ENCODE measurements at places on chromosomes 1 and 21. TPM values are rescaled to one million over a fixed set of nuclear protein-coding genes. Genes with fewer than 3 reads are reported as not detected.

DNA sequence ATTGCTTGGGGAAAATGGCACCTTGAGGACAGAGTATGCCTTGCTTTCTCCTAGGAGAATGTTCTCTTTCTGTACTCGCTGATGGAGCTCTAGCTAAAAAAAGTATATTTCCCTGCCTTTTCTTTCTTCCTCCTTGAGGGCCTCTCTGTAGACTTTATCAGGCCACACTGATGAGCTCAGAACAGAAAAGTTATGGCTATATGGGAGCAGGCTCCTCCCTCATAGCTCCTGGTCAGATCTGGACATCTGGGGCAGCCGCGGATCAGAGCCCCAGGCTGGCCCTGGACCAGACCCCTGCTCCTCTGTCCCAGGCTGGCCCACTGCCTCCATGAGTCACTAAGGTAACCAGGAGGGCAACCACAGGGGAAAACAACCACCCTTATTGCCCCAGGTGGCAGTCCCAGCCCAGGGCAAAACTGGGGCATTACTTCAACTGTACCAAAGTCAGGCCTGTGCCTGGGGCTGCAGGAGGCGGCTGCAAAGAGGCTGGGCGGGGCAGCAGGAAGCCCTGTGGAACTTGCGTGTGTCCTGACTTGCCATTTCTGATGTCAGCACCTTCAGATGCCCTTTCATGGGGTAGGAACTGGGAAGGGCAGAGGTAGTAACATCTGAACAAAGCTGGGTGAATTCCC is 26.3 kb upstream of the ZNF648 start:
- H3K27me3 ChIP-seq, result no peaks in the 10 kb centered on the region
- H3K27ac ChIP-seq, result no peak overlapping the region
- DNase-seq, result peak; percentile 40
- peaks cover 16% of the 10 kb centered on the region for H3K4me1 ChIP-seq
- H3K4me3 ChIP-seq, result no peak overlapping the region

DNA sequence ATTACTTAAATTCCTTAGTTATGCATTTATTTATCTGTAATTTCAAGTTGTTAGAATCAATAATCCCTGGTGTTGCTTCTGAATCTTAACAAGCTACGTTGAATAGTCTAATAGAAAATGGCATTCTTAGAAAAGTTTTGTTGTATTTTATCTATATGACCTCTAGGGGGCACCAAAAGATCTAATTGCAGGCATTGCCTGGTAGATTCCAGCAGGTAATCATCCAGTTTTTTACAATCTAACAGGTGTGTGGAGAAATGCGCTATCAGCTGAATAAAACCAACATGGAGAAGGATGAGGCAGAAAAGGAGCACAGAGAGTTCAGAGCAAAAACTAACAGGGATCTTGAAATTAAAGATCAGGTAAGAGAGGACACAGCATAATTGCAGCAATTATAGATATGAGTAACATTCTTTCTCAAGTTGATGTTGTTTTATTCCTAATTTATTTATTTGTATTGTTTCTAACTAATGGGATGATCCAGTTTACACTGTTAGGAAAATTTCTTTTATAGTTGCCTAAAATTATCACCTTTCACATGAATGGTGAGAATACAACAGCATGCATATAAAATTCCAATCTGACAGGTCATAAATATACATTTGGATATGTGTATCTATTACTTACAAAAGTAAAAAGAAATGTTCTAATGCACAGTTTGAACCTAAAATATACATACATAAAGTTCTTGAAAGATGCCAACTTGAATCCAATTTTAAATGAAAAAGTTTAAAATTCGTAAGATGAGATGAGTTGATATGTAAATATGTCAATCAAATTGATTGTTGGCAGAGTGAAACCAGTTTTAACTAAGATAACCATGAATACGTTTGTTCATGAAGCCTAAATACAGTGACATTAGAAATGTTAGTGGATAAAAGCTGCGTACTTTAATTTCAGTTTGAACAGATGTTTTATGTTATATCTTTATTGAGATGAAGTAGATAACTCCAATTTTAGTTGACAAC is 88.4 kb downstream of the SDCCAG8 start:
- H3K4me1 ChIP-seq, result no peaks in the 10 kb centered on the region
- H3K27me3 ChIP-seq, result no peaks in the 10 kb centered on the region
- peaks cover 25% of the 10 kb centered on the region for H3K36me3 ChIP-seq
- H3K27ac ChIP-seq, result no peak overlapping the region
- H3K4me3 ChIP-seq, result no peak overlapping the region
- no peak for DNase-seq

- DNase-seq, result no peak
Observed at GRCh38 chr1:156427957-156428356, 58.9 kb downstream of the RHBG start.

GRCh38 chr1:11350265-11350664 is 77.3 kb downstream of the UBIAD1 start:
- no peaks in the 10 kb centered on the region for H3K27me3 ChIP-seq
- H3K4me1 ChIP-seq, result no peaks in the 10 kb centered on the region
- H3K36me3 ChIP-seq, result no peaks in the 10 kb centered on the region
- DNase-seq, result no peak
- H3K4me3 ChIP-seq, result no peak overlapping the region

- peaks cover 52% of the 10 kb centered on the region for H3K4me1 ChIP-seq
- no peaks in the 10 kb centered on the region for H3K36me3 ChIP-seq
- H3K4me3 ChIP-seq, result no peak overlapping the region
- peak overlapping the region; percentile 56 for H3K27ac ChIP-seq
Observed at GRCh38 chr1:223704921-223705878, 7.1 kb upstream of the CAPN2 start.

GRCh38 chr1:88985692-88986091 is 6.7 kb downstream of the KYAT3 start:
- no peak for DNase-seq
- no peaks in the 10 kb centered on the region for H3K36me3 ChIP-seq
- peak overlapping the region; percentile 26 for H3K27ac ChIP-seq

- no peak overlapping the region for H3K27ac ChIP-seq
- H3K4me3 ChIP-seq, result no peak overlapping the region
- H3K27me3 ChIP-seq, result no peaks in the 10 kb centered on the region
- no peaks in the 10 kb centered on the region for H3K36me3 ChIP-seq
Observed at GRCh38 chr21:31220575-31220974, 123.5 kb downstream of the TIAM1 start.

DNA sequence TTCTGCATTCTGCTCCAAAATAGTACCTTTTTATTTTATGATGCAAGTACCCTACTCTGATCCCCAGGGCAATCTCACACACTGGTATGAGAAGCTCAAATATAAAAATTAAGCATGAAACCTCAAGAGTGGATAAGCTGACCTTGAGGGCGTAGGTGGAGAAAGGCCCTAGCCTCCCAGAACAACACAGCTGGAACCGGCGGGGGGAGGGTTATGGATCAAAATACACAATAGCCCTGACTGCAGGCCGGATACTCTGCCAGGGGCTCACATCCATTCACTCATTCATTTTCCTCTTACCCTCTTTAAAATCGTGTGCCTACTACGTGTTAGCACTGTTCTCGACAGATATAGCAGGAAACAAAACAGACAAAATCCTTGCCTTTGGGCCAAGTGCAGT is 32.8 kb upstream of the ECE1 start:
- no peak overlapping the region for H3K4me3 ChIP-seq
- no peaks in the 10 kb centered on the region for H3K36me3 ChIP-seq
- peak overlapping the region; percentile 74 for H3K27ac ChIP-seq
- no peak for DNase-seq

DNA sequence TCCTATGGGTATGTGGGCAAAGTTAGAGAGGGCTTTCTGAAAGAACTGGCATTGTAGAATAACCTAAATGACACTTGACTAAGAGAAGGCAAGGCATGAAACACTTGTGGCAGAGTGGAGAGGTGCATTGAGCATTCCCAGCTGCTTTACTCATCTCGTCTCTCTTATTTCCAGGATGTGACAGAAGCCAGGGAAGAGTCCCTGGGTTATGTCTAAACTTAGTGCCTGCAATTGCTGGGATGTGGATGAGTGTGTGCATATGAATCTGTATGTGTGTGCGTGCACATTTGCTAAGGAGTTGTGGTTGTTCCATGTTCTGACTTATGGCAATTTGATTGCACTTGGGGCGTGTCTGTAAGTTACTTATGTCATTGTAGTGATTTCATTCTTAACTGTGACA is 1326.5 kb upstream of the B3GALT2 start:
- H3K27me3 ChIP-seq, result no peaks in the 10 kb centered on the region
- H3K27ac ChIP-seq, result no peak overlapping the region
- H3K4me1 ChIP-seq, result no peaks in the 10 kb centered on the region
- no peak for DNase-seq

GRCh38 chr1:75188892-75189291 is 54.7 kb downstream of the LHX8 start:
- no peak overlapping the region for H3K27ac ChIP-seq
- no peaks in the 10 kb centered on the region for H3K27me3 ChIP-seq
- DNase-seq, result no peak
- H3K36me3 ChIP-seq, result no peaks in the 10 kb centered on the region
- H3K4me3 ChIP-seq, result no peak overlapping the region

- no peak for DNase-seq
- H3K4me3 ChIP-seq, result no peak overlapping the region
- H3K36me3 ChIP-seq, result no peaks in the 10 kb centered on the region
- no peak overlapping the region for H3K27ac ChIP-seq
Observed at GRCh38 chr21:29145852-29146453, 15.5 kb downstream of the MAP3K7CL start.

PLA2G2A gene
- total RNA-seq, result 136 TPM

LDLRAD1 gene
- total RNA-seq, result 9.4 TPM

OR2T35 gene
- total RNA-seq, result not detected

MFAP2 gene
- total RNA-seq, result 4.7 TPM

ZNF593OS gene
- not detected for total RNA-seq

CYP4A11 gene
- not detected for total RNA-seq

RIIAD1 gene
- total RNA-seq, result 5.2 TPM

VHLL gene
- total RNA-seq, result not detected

COL24A1 gene
- total RNA-seq, result 0.60 TPM

Data from upper lobe of left lung (tissue), 6 donors.